ENCODE measurements at places on chromosomes 13 and 19. TPM values are rescaled to one million over a fixed set of nuclear protein-coding genes. Genes with fewer than 3 reads are reported as not detected.

Gene TMPRSS9
- not detected for total RNA-seq

Gene ICAM4
- 0.94 TPM for total RNA-seq

Gene HSD17B14
- total RNA-seq = not detected

DNA sequence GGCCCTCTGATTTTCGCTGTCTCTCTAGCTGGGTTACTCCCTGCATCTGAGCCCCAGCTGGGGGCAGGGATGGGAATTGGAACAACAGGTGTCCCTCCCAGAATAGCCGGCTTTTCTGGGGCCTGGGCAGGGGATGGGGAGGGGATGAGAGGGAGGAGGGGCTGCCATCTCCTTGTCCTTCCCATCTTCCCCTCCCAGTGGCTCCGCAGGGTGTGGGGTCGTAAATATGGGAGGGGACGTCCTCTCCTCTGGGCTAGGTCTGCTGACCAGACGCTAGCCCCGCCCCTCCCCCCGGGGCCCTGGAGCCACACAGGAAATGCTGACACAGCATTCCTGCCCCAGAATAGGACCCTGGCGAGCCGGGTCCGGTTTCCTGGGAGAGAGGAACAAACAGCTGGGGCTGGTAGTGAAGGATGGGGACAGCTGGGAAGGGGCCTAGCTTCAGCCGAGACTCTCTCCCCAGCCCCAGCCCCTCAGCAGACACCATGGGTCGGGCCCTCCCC lies 1.1 kb downstream of the RYR1 start:
- peaks cover 8% of the 10 kb centered on the region for H3K4me1 ChIP-seq
- no peak for DNase-seq
- H3K27me3 ChIP-seq = peaks cover 24% of the 10 kb centered on the region
- H3K4me3 ChIP-seq = peak overlapping the region; percentile 76
- H3K36me3 ChIP-seq = peaks cover 5% of the 10 kb centered on the region
- H3K27ac ChIP-seq = peak overlapping the region; percentile 16

GRCh38 chr19:38265921-38266429 lies 1.6 kb downstream of the SPINT2 start:
- no peak for DNase-seq
- H3K4me1 ChIP-seq = peaks cover 29% of the 10 kb centered on the region
- peak overlapping the region; percentile 87 for H3K4me3 ChIP-seq
- H3K36me3 ChIP-seq = no peaks in the 10 kb centered on the region
- H3K27ac ChIP-seq = peak overlapping the region; percentile 79

Gene SLC6A16
- total RNA-seq = 3.1 TPM

- no peak overlapping the region for H3K27ac ChIP-seq
- DNase-seq = no peak
- no peaks in the 10 kb centered on the region for H3K4me1 ChIP-seq
- no peaks in the 10 kb centered on the region for H3K27me3 ChIP-seq
Observed at GRCh38 chr13:93716623-93717022, 490.0 kb downstream of the GPC6 start.

Gene SIGLEC8
- not detected for total RNA-seq

DNA sequence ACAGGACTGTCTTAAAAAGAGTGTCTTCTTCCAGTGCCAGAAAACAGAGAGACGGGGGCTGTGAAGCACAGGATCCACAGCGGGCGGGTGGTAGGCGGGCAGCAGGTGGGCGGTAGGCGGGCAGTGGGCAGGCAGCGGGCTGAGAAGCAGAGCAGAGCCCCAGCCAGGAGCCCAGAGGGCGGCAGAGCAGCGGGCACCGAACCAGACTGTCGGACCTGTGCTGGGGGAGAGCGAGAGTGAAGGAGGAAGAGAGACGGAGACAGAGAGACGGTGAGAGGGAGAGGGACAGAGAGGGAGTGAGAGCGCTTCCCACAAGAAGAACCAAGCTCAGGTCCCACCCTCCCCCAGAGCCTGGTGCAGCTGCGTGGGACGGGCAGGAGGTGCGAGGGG lies 30.3 kb downstream of the RASA3 start:
- peaks cover 47% of the 10 kb centered on the region for H3K4me1 ChIP-seq
- no peaks in the 10 kb centered on the region for H3K27me3 ChIP-seq
- peak overlapping the region; percentile 61 for H3K27ac ChIP-seq
- H3K36me3 ChIP-seq = peaks cover 6% of the 10 kb centered on the region
- DNase-seq = no peak

- no peak overlapping the region for H3K27ac ChIP-seq
- peaks cover 7% of the 10 kb centered on the region for H3K4me1 ChIP-seq
- DNase-seq = no peak
- H3K27me3 ChIP-seq = no peaks in the 10 kb centered on the region
- no peak overlapping the region for H3K4me3 ChIP-seq
- peaks cover 2% of the 10 kb centered on the region for H3K36me3 ChIP-seq
Observed at GRCh38 chr13:22227895-22228294, 557.0 kb downstream of the FGF9 start.

Gene TFPT
- 14.9 TPM for total RNA-seq

DNA sequence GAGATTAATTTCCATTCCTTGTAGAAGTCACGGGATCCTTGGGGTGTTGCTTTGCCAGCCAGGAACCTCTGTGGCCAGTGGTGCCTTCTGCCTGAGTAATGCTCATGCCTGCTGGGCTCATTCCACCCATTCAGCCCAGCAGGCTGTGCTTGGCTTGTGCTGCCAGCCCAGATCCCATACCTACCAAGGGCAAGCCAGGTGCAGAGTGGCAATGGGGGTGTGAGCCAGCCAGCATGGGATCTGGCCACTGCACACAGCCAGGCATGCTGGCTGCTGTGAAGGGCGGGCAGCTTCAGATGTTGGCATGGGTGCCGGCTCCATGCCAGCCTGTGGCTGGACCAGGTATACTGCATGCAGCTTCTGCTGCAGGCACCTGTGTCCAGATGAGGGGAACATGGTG lies 42.5 kb downstream of the WDFY2 start:
- H3K27me3 ChIP-seq = no peaks in the 10 kb centered on the region
- no peak for DNase-seq

Gene CFAP97D2
- total RNA-seq = not detected

DNA sequence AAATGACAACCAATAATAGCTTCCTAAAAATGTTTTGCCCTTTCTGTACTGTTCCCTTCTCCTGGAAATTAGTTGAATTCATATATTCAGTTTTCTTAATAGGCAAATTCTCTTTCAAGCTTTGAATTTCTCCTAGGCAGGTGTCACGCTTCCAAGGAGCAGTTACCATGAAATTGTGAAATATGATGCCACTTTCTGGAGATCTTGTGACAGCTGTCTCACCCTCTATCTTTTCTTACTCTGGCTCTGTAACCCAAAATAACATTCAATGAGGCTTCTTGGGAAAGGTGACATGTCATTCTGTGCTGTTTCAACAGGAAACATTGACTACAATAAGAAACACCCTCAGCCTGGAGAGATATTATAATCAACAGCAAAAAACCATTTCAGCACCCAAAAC lies 80.3 kb upstream of the MRI1 start:
- peaks cover 3% of the 10 kb centered on the region for H3K4me1 ChIP-seq
- DNase-seq = no peak
- H3K27me3 ChIP-seq = peaks cover 24% of the 10 kb centered on the region
- no peak overlapping the region for H3K27ac ChIP-seq
- no peak overlapping the region for H3K4me3 ChIP-seq

Gene ZNF625
- total RNA-seq = 0.75 TPM

DNA sequence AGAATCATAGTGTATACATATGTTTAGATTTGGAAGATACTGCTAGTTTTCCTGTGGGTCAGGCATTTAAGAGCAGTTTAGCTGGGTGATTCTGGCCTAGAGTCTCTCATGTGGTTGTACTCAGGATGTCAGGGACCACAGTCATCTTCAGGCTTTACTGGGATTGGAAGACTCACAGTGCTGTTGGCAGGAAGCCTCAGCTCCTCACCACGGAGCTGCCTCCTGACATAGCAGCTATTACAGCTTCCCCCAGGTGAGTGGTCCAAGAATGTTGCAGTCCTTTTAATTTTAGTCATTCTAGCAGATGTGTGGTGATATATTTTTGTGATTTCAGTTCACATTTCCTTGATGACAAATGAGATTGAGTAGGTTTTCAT lies 16.9 kb upstream of the GPR18 start:
- peaks cover 8% of the 10 kb centered on the region for H3K36me3 ChIP-seq
- no peaks in the 10 kb centered on the region for H3K27me3 ChIP-seq
- peak overlapping the region; percentile 98 for H3K27ac ChIP-seq
- peaks cover 72% of the 10 kb centered on the region for H3K4me1 ChIP-seq

GRCh38 chr19:16062789-16063188 lies 13.5 kb upstream of the TPM4 start:
- no peak overlapping the region for H3K27ac ChIP-seq
- no peaks in the 10 kb centered on the region for H3K27me3 ChIP-seq
- DNase-seq = peak; percentile 58
- no peak overlapping the region for H3K4me3 ChIP-seq
- no peaks in the 10 kb centered on the region for H3K36me3 ChIP-seq
- H3K4me1 ChIP-seq = peaks cover 19% of the 10 kb centered on the region
